Immature natural killer cell (primary cell): ENCODE measurements at places on chromosomes 13 and 19.

GRCh38 chr13:30151388-30151787 lies 156.0 kb downstream of the KATNAL1 start:
- H3K27me3 ChIP-seq, result peaks cover 14% of the 10 kb centered on the region
- peak; percentile 41 for DNase-seq
- H3K27ac ChIP-seq, result peak overlapping the region; percentile 95
- H3K4me1 ChIP-seq, result peaks cover 100% of the 10 kb centered on the region
- H3K36me3 ChIP-seq, result peaks cover 3% of the 10 kb centered on the region

DNA sequence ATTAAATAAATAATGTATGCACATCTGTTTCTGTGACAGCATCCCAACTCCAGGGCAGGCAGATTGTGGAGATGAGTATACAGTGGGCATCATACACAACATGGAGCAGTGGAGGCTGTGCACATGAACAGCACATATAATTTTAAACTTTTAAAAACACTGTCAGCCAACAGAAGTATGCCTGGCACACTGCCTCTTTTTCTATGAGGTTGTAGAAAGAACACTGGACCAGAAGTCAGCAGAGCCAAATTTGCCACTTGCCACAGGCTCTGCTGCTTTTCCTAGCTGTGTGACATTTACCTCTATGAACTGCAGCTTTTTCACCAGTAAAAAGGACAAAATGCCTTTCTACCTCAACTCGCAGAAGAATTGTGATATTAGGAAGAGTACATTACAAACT lies 118.7 kb downstream of the FRY start:
- H3K27ac ChIP-seq, result no peak overlapping the region
- no peaks in the 10 kb centered on the region for H3K27me3 ChIP-seq
- DNase-seq, result no peak
- H3K4me3 ChIP-seq, result no peak overlapping the region

DNA sequence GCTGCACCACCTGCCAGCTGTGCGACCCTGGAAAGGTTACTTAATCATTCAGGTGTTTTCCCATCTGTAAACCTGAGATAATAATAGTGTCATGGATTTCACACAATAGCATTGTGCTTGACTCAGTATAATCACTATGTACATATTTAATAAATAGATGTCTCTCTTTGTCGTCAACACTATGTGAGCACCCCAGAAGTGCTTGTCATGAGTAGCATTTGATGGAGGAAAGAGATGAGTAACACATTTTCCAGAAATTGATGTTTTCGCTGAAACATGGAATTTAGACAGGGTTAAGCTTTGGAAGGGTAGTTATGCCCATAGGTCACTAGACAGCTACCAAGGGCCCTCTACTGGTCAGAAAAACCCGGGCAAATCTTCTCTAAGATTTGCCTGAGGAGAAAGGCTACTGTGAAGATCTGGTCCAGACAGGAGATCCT lies 9.5 kb upstream of the MBNL2 start:
- no peaks in the 10 kb centered on the region for H3K36me3 ChIP-seq
- peaks cover 32% of the 10 kb centered on the region for H3K4me1 ChIP-seq
- H3K27me3 ChIP-seq, result peaks cover 1% of the 10 kb centered on the region
- no peak overlapping the region for H3K4me3 ChIP-seq

DNA sequence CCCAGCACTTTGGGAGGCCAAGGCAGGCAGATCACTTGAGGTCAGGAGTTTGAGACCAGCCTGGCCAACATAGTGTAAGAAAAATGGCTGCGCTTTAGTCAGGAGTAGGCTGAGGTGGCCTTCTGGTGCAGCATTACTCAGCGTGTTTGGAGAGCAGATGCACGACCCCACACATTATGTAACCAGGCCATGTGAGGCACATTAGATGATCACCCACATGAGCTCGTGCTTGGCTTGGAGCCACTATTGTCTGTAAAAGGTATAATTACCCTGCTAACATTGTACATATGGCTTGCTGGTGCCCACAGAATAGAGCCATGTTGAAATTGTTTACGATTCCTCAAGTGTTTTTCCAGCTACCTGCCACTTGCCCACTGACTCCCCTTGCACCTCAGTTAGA lies 24.0 kb upstream of the SCEL start:
- no peaks in the 10 kb centered on the region for H3K36me3 ChIP-seq
- no peaks in the 10 kb centered on the region for H3K4me1 ChIP-seq
- no peaks in the 10 kb centered on the region for H3K27me3 ChIP-seq
- no peak overlapping the region for H3K4me3 ChIP-seq
- no peak overlapping the region for H3K27ac ChIP-seq

DNA sequence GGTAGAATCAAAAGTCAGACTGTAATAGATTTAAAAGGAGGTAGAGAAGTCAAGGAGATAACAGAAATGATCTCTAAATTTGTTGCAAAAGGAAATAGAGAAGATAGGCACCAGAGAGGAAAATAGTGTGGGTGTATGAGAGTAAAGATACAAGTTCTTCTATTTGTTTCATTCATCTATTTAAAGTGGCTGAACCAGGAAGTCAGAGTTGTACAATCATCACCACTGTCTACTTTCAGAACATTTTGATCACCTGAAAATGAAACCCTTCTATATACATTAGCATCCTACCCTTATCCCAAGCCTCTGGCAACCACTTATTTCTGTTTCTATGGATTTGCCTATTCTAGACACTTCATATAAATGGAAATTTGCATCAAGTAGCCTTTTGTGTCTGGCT lies 36.7 kb downstream of the INTS6 start:
- no peak for DNase-seq
- H3K27me3 ChIP-seq, result no peaks in the 10 kb centered on the region
- no peak overlapping the region for H3K4me3 ChIP-seq
- no peak overlapping the region for H3K27ac ChIP-seq

GRCh38 chr19:3494559-3494958 lies 5.9 kb downstream of the DOHH start:
- no peaks in the 10 kb centered on the region for H3K36me3 ChIP-seq
- H3K27ac ChIP-seq, result no peak overlapping the region
- peaks cover 12% of the 10 kb centered on the region for H3K4me1 ChIP-seq
- DNase-seq, result no peak
- H3K4me3 ChIP-seq, result no peak overlapping the region
- peaks cover 5% of the 10 kb centered on the region for H3K27me3 ChIP-seq

- peak overlapping the region; percentile 45 for H3K27ac ChIP-seq
- H3K4me3 ChIP-seq, result peak overlapping the region; percentile 87
- peaks cover 6% of the 10 kb centered on the region for H3K36me3 ChIP-seq
- peaks cover 1% of the 10 kb centered on the region for H3K27me3 ChIP-seq
- H3K4me1 ChIP-seq, result peaks cover 29% of the 10 kb centered on the region
- no peak for DNase-seq
These were observed 595 bp downstream of the ZNF440 start for GRCh38 chr19:11814700-11815035.

DNA sequence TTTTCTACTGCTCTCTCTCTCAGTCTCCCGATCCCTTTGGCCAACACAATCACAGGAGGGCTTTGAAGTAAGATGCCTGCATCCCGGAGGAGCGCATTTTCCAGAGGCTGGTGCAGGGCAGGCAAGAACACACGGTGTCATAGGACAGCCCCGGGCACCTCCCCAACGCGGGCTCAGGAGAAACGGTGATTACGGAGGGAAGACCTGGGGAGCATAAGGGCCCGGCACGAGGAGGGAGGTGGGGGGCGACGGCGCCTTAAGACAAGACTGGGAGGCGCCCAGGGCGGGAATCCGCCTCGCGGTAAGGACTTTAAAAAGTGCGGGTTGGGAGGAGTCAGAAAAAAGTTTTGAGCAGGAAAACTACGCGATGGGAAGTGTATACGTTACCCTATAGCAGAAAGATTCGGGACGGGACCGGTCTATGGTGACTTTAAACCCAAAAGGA lies 18.7 kb upstream of the ZNF888 start:
- H3K27ac ChIP-seq, result peak overlapping the region; percentile 98
- no peaks in the 10 kb centered on the region for H3K27me3 ChIP-seq
- peaks cover 53% of the 10 kb centered on the region for H3K4me1 ChIP-seq
- H3K36me3 ChIP-seq, result no peaks in the 10 kb centered on the region
